Right lung (tissue), 10 donors: ENCODE measurements at places on chromosomes 2 and 18. TPM values are rescaled to one million over a fixed set of nuclear protein-coding genes. Genes with fewer than 3 reads are reported as not detected.

MOB4 gene
- polyA plus RNA-seq: 44.9 TPM

TRAPPC8 gene
- polyA plus RNA-seq: 53.6 TPM

TWIST2 gene
- 4.0 TPM for polyA plus RNA-seq

FOXI3 gene
- 0.07 TPM for polyA plus RNA-seq

DSG1 gene
- polyA plus RNA-seq: 0.06 TPM

THSD7B gene
- polyA plus RNA-seq: 2.6 TPM

DNA sequence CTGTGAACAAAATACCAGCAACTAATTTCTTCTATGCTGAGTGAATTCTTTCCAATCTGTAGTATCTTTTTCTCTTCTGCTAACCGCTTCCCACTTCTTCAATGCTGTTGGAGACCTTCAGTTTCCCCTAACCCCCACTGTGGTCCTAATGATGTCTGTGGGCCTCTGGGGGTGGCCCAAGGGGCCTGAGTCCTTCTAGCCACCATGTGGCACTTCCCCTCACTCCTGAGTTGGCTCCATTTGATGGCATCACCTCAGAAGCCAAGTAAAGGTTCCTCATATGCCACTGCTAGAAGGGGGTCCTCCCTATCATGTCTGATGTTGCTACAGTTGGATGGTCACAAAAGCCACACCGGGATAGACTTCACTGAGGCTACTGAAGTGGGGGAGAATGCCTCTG is 37.5 kb downstream of the ARHGAP25 start:
- no peak for DNase-seq

DNA sequence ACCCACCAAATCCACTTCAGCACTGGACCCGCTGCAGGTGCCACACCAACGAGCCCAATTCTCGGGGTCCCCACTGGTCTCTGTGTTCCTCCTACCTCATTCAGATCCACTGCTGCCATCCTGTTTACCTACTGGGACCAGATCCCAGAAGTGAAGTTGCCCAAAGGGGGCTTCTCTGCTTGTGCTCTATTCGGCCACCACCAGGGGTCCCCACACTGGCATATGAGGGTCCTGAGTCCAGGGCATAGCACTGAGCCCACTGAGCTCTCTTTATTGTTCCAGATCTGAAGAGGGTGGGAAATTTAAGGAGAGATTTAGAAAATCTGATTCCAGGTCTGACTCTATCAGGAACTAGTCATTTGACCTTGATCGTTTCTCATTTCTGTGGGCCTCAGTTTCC is 2.4 kb downstream of the GPR45 start:
- no peak for DNase-seq

- DNase-seq: no peak
These were observed 84.6 kb downstream of the PLCL1 start for GRCh38 chr2:197889041-197889440.

GRCh38 chr2:4765787-4766530 is 926.2 kb upstream of the SOX11 start:
- no peak for DNase-seq

DNA sequence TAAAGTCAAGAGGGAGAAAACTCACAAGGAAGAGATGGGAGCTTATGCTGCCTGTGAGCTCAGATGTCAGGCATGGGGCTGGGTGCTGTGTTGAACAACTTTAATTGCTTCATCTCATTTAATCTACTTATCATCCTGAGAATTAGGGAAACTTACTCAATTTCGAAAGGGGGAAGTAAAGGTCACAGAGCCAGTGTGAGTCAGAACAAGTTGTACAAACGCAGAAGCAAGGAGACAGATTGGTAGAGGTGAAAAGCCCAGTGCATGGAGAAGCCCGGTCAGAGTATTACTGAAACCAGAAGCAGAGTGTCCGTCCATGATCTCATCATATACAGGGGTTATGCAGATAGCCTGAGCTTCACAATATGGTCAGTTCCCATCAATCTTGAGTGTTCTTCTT is 281.1 kb upstream of the POU3F3 start:
- no peak for DNase-seq

DNA sequence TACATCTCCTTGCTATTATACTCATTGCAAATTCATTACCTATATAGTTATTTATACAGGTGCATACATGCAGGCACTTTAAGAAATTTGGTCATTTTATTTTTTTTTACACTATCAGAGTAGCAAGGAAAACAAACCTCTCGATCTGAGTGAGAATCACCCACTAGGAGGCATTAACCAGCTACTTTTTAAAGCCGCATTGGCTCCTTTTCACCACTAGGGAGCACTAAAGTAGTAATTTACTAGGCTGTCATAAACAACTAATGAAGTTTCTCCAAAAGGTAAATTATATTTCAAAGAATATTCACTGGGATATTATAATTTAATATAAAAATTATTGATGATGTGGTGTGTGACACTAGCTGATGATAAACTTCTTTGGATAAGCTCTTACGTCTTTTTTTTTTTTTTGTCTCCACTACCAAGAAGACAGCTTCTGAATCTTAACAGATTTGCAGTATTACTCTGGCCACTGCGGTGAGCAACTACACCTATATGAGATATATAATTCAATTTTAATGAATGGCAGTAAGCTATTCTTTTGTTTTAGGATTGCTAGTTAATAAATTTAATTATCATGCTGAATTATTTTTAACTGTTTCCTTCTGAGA is 101.9 kb downstream of the NOL4 start:
- DNase-seq: no peak

DNA sequence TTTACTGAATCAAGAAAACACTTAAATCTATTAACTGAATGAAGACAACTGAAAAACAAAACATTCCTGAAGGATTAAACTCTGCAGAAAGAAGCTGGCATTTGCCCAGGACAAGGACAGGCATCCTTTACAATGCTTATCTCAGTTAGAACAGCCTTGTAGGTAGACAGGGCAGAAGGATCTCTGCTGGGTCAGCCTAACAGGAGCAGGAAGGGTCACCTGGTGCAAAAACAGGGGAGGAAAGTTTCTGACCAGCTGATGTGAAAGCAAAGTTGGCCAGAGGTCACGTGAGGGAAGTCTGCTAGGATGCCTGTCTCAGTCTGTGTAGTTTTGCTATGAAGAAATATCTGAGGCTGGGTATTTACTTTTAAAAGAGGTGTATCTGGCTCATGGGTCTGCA is 348.6 kb downstream of the ANAPC1 start:
- DNase-seq: no peak

DNA sequence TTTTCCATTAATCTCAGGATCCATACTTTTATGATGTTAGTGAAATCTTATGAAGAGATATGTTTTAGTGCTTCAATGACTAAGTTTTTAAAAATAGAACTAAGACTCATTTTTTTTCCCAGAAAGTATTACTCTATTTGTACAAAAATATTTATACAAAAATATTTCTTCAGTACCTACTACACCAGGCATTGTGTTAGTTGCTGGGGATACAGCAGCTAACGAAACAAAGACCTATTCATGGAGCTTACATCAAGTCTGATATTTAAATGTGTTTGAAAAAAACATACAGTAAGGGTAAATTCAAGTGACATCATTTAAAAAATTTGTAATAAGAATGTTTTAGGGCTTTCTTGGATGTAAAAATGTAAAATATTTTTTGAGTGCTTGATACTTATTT is 11.6 kb downstream of the VAPA start:
- DNase-seq: no peak

DNA sequence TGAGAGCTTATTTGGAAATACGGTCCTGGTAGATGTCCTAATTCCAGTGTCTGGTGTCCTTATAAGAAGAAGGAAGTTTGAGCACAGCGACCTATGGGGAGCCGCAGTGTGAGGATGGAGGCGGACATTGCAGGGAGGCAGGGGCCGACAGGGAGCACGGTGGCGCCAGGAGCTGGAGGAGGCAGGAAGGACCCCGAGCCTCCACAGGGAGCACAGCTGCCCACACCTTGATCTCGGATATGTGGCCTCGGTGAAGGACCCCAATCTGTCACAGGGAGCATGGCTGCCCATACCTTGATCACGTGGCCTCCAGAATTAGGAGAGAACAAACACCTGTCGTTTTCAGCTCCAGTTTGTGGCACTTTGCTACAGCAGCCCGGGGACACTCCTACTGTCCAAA is 461.6 kb upstream of the SALL3 start:
- DNase-seq: no peak

DNA sequence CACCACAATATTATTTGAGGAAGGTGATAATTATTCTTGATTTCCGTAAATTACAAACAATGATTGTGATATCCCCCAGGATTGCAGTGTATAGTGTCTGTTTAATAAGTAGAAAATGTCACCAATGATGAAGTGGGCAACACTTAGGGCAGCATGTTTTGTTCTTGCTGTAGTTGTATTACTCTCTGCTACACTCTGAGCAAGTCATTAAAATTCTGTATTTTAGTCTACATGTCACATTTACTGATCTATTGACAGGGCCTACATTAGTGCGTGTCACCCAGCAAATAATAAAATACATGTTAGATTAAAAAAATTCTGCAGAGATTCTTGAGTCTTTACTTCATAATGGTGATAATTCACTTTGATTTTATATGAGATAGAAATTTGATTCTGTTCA is 247.6 kb downstream of the TMX3 start:
- DNase-seq: no peak

GRCh38 chr2:46230115-46230571 is 67.1 kb upstream of the EPAS1 start:
- DNase-seq: no peak

GRCh38 chr2:205901491-205901890 is 184.5 kb downstream of the INO80D start:
- DNase-seq: no peak

DNA sequence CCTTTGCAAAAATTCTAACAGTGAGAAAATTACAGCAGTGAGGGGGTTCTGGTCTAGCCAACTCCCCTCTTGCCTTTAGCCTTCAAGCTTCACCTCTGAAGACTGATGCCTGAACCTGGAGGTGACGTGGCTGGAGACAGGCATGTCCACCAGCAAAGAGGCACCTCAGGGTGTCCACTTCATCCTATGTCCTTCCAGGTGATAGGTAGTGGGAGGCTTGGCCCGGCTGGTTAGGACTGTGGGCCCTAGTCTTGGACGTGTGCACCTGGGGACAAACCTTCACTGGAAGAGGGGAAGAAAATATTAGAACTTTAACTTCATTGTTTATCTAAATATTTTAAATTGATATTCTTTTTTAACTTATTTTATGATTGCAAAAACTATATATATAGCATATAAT is 35.5 kb upstream of the EDAR start:
- no peak for DNase-seq

DNA sequence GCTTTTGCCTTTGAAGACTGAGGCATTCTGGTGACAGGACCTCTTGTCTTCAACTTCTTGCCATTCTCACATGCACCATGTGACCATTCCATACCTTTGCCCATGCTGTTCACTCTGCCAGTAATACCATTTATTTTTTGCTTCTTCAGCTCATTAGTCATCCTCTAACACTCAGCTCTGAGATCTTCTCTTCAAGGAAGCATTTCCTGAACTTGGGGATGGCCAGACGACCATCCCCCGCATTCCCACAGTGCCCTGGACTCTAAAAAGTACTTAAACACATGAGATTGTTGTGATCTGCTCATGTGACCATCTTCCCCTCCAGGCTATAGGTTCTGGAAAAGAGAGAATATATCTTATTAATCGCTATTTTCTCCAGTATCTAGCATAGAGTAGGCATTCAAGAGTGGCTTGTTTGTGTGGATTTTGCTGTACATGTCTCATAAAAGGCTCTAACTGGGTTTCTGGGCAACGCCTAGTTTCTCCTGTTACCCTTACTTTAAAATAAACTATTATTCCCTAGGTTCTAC is 33.9 kb downstream of the PAX3 start:
- no peak for DNase-seq

GRCh38 chr2:143151111-143151752 is 22.0 kb downstream of the ARHGAP15 start:
- no peak for DNase-seq

- peak; percentile 49 for DNase-seq
These were observed 40.6 kb downstream of the EHD3 start for GRCh38 chr2:31274401-31275075.

GRCh38 chr2:49002750-49003149 is 151.6 kb downstream of the FSHR start:
- no peak for DNase-seq

- DNase-seq: no peak
These were observed 19.7 kb upstream of the GNAL start for GRCh38 chr18:11669271-11669947.

GRCh38 chr2:128602038-128602698 is 283.5 kb upstream of the HS6ST1 start:
- DNase-seq: no peak

- no peak for DNase-seq
These were observed 104.0 kb upstream of the PARD3B start for GRCh38 chr2:204441316-204441715.
